Activated T-cell treated with anti-CD3 and anti-CD28 coated beads for 48 hours (primary cell): ENCODE measurements at places on chromosomes 7 and 10.

- DNase-seq, result no peak
Observed at GRCh38 chr10:132245056-132245455, 58.3 kb downstream of the DPYSL4 start.

GRCh38 chr7:138125598-138126111 lies 49.4 kb downstream of the AKR1D1 start:
- DNase-seq, result no peak

DNA sequence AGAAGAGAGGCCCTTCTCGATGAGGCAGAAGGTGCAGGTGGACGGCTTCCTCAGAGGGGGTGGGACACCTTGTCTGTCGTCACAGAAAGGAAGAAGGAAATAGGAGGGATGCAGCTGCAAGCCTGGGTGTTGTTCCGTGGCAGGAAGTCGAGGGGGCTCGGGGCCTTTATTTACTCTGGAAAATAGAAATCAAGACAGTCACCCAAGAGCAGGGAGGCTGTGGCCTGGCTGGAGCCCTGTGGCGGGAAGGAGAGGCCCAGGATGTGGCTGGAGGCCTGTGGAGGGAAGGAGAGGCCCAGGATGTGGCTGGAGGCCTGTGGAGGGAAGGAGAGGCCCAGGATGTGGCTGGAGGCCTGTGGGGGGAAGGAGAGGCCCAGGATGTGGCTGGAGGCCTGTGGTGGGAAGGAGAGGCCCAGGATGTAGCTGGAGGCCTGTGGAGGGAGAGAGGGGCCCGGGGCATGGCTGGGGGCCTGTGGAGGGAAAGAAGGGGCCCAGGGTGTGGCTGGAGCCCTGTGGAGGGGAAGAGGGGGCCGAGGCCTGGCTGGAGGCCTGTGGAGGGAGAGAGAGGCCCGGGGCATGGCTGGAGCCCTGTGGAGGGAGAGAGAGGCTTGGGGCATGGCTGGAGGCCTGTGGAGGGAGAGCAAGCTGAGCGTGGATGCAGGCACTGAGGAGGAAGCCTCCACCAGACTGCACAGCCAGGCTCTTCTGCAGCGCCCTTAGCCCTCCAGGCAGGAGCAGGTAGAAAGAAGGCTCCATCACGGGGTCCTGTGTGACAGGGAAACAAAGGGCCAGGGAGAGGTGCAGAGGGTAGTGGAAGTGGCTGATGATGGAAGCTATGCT lies 97.3 kb upstream of the SFMBT2 start:
- DNase-seq, result no peak

DNA sequence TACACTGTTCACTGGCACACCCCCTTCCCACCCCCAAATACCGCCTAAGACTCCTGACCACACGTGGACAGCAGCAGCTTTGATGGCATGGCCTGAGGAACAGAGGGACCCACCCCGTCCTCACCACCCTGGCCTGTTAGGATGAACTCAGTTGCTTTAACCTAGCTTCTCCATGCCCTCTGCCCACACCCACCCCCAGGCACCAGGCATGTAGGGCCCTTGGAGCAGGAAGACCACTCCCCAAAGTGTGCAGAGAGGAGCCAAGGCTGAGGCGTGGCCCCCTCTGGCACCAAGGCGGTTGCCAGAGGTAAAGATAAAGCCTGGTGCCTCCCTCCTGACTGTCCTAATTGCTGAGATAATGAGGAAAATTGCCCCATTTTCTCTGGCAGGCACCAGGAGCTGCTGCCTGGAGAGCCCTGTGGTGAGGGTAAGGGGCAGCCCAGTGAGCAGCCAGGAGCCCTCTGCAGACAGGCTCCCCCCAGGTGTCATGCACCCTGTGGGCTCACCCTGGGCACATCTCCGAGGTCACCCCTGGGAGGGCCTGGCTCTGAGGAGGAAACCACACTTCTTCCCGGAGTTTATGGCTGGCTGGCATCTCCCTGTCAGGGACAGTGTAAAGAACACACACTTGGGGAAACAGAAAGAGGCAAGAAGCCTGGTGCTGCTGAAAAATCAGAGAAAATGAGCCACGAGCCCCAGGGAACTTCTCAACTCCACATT lies 47.7 kb downstream of the LRRC20 start:
- no peak for DNase-seq

GRCh38 chr7:82778021-82778420 lies 334.4 kb upstream of the CACNA2D1 start:
- no peak for DNase-seq

DNA sequence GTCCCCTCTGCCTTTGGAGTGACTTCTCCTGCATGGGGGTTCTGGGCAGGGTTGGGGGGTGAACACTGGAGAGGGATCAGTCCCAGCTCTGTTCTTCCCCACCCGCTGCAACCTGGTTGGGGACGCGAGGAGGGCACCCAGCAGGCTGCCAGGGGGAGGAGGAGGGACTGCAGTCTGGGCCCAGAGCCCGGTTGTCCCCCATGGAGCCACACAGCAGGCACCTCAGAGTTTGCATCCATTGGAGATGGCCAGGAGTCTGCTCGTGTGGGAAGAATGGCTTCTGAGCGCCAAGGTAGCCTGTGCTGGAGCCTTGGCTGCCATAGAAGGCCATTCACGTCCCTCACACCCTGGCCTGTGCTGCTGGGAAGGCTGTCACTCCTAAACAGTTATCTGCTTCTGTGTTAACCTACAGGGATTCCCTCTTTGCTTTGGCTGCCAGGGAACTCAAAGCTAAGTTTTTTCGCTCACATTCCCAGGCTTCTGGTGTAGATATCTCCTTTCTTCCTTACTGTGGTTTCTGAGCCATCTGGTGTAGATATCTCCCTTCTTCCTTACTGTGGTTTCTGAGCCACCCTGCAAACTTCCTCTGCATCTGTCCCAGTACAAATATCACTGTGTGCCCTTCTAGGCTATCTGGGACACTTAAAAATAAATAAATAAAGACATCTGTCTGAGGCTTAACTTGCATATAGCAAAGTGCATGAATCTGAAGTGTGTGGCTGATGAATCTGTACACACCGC lies 133.7 kb downstream of the LHPP start:
- no peak for DNase-seq

DNA sequence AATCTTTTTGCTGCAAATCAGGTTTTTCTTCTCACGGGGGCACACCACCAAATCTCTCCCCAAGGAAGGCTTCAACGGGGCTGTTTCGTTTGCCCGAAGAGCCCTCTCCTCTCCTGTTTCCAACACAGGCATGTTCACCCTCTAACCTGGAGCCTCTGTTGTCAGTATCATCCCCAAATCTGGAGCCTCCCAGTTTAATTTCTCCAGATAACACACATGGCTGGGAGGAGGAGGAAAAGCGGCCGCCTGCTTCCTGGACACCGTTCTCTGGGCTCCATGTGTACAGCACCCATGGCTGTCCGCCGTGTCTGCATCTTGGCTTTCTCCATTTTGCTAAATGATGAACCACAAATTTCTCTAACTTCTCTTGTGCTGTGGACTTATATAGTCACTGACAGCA lies 214.5 kb downstream of the DIP2C start:
- DNase-seq, result no peak

- DNase-seq, result no peak
Observed at GRCh38 chr10:129758207-129759021, 205.7 kb downstream of the EBF3 start.

GRCh38 chr7:157726764-157727163 lies 390.0 kb downstream of the DNAJB6 start:
- no peak for DNase-seq
